Mammary microvascular endothelial cell (primary cell): ENCODE measurements at places on chromosomes 1 and 21. TPM values are rescaled to one million over a fixed set of nuclear protein-coding genes. Genes with fewer than 3 reads are reported as not detected.

The BRDT gene
- not detected in 2 replicates for total RNA-seq

The MFAP2 gene
- 36.8 and 40.6 TPM in 2 replicates for total RNA-seq

The MFSD2A gene
- 3.1 TPM in 2 replicates for total RNA-seq

The SIK1 gene
- 0.67 and 0.94 TPM in 2 replicates for total RNA-seq

The HMGCS2 gene
- not detected in 2 replicates for total RNA-seq

The HECTD3 gene
- total RNA-seq = 42.4 and 45.8 TPM in 2 replicates

The UMODL1 gene
- not detected in 2 replicates for total RNA-seq

The SIM2 gene
- total RNA-seq = 0.10 TPM in 1 of 2 replicates, not detected in the other

The TGFB2 gene
- 2.5 and 3.5 TPM in 2 replicates for total RNA-seq

The CFAP141 gene
- total RNA-seq = not detected in 2 replicates

The S1PR1 gene
- total RNA-seq = 210 and 241 TPM in 2 replicates

The CFAP107 gene
- total RNA-seq = not detected in 2 replicates

The IL12RB2 gene
- total RNA-seq = not detected in 2 replicates

The LCE2C gene
- not detected in 2 replicates for total RNA-seq

The PLXNA2 gene
- 112 and 123 TPM in 2 replicates for total RNA-seq

The SPATA17 gene
- total RNA-seq = not detected in 2 replicates

The KLHDC7A gene
- total RNA-seq = not detected in 2 replicates

The SPRR2E gene
- not detected in 2 replicates for total RNA-seq

The C8B gene
- not detected in 2 replicates for total RNA-seq

The BNIPL gene
- not detected in 2 replicates for total RNA-seq

The CFHR3 gene
- not detected in 2 replicates for total RNA-seq

The KCNT2 gene
- total RNA-seq = 0.13 TPM in 1 of 2 replicates, not detected in the other

The LCE3A gene
- not detected in 2 replicates for total RNA-seq

The LORICRIN gene
- total RNA-seq = not detected in 2 replicates

The CCDC30 gene
- total RNA-seq = 0.20 TPM in 2 replicates

The CAMSAP2 gene
- 14.1 and 15.3 TPM in 2 replicates for total RNA-seq

The SEMA4A gene
- total RNA-seq = 0.49 and 1.1 TPM in 2 replicates

The CELA2B gene
- not detected in 2 replicates for total RNA-seq

The MAN1C1 gene
- 0.30 and 0.67 TPM in 2 replicates for total RNA-seq

The LCE1D gene
- not detected in 2 replicates for total RNA-seq

The BMP8B gene
- total RNA-seq = not detected in 2 replicates

The IL6R gene
- 5.3 and 8.3 TPM in 2 replicates for total RNA-seq

The NFASC gene
- total RNA-seq = not detected in 2 replicates

The DNMT3L gene
- not detected in 2 replicates for total RNA-seq

The ABCD3 gene
- 22.7 and 25.8 TPM in 2 replicates for total RNA-seq

The NCF2 gene
- total RNA-seq = 0.05 and 0.20 TPM in 2 replicates

The GON4L gene
- 14.5 and 15.2 TPM in 2 replicates for total RNA-seq

The LEPR gene
- total RNA-seq = 5.5 and 5.7 TPM in 2 replicates

The ANXA9 gene
- not detected in 2 replicates for total RNA-seq

The DSTYK gene
- total RNA-seq = 5.8 and 6.0 TPM in 2 replicates

The ITGB2 gene
- not detected in 2 replicates for total RNA-seq

The COL8A2 gene
- 1.1 and 1.7 TPM in 2 replicates for total RNA-seq

The LIX1L gene
- 41.1 and 45.0 TPM in 2 replicates for total RNA-seq

The KRTAP10-3 gene
- total RNA-seq = not detected in 2 replicates

The RBP7 gene
- 0.39 TPM in 1 of 2 replicates, not detected in the other for total RNA-seq

The TACSTD2 gene
- 10.3 and 12.6 TPM in 2 replicates for total RNA-seq

The RHD gene
- not detected in 2 replicates for total RNA-seq

The NUF2 gene
- 27.1 and 32.0 TPM in 2 replicates for total RNA-seq

The CHI3L2 gene
- not detected in 2 replicates for total RNA-seq

The WDR64 gene
- not detected in 2 replicates for total RNA-seq

The CXADR gene
- 3.1 and 18.7 TPM in 2 replicates for total RNA-seq

The CD53 gene
- not detected in 2 replicates for total RNA-seq

The KCNJ9 gene
- total RNA-seq = not detected in 2 replicates

The MAP3K7CL gene
- total RNA-seq = 9.5 and 14.6 TPM in 2 replicates

The C1QC gene
- not detected in 2 replicates for total RNA-seq

The SPRR3 gene
- not detected in 2 replicates for total RNA-seq

The RGS13 gene
- not detected in 2 replicates for total RNA-seq

The ARHGAP29 gene
- 219 and 232 TPM in 2 replicates for total RNA-seq
